ENCODE measurements at places on chromosomes 12 and 14. TPM values are rescaled to one million over a fixed set of nuclear protein-coding genes. Genes with fewer than 3 reads are reported as not detected.

The LRCOL1 gene
- total RNA-seq: not detected

The TAS2R46 gene
- 1.8 TPM for total RNA-seq

The CATSPERB gene
- total RNA-seq: not detected

The KLRG1 gene
- 0.65 TPM for total RNA-seq

The ARMH4 gene
- total RNA-seq: 4.0 TPM

The IL22 gene
- not detected for total RNA-seq

Data from smooth muscle cell of bladder (primary cell).